ENCODE measurements at places on chromosomes 16 and 17.

GRCh38 chr16:4393240-4393600 is 21.6 kb downstream of the VASN start:
- DNase-seq, result no peak

- DNase-seq, result no peak
Observed at GRCh38 chr16:4752351-4753100, 14.4 kb downstream of the ZNF500 start.

GRCh38 chr16:19177111-19177739 is 9.2 kb downstream of the SYT17 start:
- no peak for DNase-seq

DNA sequence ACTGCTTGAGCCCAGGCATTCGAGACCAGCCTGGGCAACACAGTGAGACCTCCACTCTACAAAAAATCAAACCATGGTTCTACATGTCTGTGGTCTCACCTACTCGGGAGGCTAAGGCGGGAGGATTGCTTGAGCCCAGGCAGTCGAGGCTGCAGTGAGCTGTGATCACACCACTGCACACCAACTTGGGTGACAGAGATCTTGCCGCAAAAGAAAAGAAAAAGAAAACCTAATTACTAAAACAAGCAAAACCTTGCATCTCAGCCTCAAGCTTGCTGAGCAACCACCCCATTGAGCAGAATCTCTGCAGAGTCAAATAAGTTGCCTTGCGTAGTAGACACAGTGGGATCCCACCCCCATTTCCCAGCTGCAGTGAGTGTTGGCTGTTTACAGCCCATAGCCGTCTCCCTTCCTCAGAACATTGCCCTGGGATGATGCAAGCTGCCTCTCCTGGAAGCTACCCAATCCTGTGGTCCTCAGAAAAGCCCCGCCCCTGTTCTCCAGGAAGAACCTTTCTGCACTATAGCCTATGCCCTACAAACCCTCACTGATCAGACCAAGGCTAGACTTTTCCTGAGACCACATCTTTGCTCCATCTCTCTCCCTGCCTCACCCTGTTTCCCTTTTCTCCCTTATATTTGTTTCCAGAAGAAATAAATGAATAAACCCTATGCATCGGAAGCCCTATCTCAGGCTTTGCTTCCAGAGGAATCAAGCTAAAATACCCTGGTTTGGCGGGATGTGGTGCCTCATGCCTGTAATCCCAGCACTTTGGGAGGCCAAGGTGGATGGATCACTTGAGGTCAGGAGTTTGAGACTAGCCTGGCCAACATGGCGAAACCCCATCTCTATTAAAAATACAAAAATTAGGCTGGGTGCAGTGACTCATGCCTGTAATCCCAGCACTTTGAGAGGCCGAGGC is 16.7 kb upstream of the ERN2 start:
- DNase-seq, result no peak

DNA sequence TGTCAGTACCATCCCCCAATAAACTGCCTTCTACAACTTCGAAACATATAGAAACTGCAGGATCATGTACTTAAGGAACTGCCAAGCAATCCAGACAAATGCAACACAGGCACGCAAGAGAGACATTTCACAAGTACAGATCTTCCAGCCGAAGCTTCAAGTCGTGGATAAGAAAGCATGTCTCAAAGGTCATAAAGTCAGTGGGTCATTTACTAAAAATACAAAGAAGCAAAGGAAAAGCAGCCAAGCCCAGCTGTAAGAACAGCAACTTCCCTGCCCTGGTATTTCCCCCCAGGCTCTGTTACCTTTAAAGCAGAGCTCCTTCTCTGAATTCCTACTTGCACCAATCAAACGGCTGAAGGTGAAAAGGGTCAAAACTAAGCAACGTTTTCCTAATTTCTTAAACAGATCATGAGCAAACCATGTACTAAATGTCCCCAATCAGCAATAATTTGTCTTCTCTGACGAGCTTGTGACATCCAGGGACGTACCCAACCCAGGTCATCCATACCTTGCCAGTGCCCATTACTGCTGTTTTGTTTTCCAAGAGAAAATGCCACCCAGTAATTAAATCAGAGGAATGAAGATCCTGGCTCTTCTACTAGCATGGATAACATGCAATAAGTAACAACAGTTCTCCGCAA is 1.7 kb downstream of the AKTIP start:
- no peak for DNase-seq

GRCh38 chr16:84228256-84228838 is 11.5 kb downstream of the KCNG4 start:
- no peak for DNase-seq

GRCh38 chr16:89039756-89040155 is 53.9 kb upstream of the ACSF3 start:
- no peak for DNase-seq

DNA sequence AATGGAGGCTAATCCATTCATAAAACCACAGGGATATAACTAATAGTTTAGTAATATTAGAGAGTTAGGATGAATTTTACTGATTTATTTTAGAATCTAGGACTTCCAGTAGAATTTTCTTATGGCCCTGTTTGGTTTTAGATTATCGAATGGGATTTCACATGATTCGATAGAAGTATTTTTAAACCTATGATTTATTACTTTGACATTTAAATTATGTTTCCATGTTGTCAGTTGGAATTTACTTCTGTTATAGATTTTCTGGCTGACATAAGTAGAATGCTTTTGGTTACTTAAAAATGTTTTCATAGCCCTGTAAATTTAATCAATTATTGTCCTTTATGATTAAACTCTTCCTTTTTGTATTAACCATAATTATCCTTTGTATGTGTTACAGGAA is 158.8 kb downstream of the CHD9 start:
- no peak for DNase-seq

- DNase-seq, result no peak
Observed at GRCh38 chr17:31580706-31581490, 189.4 kb downstream of the RAB11FIP4 start.

GRCh38 chr17:80969030-80969673 is 22.5 kb upstream of the CHMP6 start:
- DNase-seq, result no peak

DNA sequence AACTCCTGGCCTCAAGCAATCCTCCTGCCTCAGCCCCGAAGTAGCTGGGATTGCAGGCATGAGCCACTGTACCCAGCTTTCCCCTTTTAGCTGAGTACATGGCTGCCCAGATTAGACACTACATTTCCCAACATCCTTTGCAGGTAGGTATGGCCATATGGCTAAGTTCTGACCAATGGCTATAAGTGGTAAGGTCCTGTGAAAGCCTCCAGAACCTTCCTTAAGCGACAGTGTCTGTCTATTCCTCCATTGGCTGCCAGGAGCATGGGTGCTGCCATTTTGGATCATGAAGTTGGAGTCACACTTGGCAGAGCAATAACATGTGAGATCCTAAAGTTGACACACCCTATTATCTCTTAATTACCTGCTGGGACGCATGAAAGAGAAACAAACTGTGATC is 24.4 kb upstream of the CRHR1 start:
- no peak for DNase-seq

DNA sequence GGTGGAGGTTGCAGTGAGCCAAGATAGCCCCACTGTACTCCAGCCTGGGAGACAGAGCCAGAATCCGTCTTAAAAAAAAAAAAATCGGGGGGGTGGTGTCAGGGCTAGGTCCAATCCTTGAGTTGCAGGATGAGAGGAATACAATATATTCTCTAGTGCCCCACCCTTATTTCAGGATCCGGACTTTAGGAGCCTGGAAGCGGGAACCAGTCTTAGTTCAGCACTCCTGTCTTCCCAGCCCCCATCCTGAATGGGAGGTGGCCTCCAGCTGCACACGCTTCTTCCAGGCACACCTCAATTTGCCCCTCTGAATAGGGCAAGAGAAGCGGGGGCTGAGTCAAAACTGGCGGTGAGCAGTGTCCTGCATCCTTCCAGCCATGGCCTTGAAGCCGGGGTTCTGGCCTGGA is 1.6 kb downstream of the FHOD1 start:
- no peak for DNase-seq

- no peak for DNase-seq
Observed at GRCh38 chr17:70074956-70075355, at the start of gene KCNJ16. TSS of gene KCNJ16 (plus strand) at chr17:70075225. CDS start at chr17:70132088, 56,863 bp downstream.

DNA sequence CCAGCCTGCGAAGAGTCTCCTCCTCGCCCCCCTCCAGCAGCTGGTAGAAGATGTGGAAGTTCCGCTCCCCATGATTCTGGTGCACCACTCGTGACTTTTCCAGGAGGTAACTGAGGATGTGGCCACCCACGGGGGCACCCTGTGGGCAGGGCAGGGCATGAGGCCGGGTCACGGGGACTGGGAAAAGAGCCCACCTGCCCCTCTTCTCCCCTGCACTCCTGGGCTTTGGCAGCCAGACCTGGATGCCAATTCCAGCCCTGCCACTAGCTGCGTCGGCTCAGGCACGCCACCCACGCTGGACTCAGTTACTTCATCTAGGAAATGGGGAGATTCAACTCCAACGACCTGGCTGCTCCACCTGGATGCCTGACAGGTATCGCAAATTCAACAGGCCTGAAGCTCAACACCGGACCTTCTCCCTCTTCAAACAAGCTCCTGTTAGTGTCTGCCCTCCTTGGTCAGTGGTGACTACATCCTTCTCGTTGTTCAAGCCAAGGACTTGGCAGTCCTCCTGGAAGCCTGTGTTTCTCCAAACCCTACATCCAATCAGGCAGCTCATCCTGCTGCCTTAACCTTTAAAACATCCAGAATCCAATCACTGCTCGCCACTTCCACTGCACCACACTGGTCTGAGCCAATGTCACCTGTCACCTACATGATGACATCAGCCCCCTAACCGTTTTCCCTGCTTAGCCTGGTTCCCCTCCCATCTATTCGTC is 11.6 kb downstream of the MYO1C start:
- no peak for DNase-seq

- DNase-seq, result no peak
Observed at GRCh38 chr17:78661093-78661770, 84.0 kb upstream of the DNAH17 start.

DNA sequence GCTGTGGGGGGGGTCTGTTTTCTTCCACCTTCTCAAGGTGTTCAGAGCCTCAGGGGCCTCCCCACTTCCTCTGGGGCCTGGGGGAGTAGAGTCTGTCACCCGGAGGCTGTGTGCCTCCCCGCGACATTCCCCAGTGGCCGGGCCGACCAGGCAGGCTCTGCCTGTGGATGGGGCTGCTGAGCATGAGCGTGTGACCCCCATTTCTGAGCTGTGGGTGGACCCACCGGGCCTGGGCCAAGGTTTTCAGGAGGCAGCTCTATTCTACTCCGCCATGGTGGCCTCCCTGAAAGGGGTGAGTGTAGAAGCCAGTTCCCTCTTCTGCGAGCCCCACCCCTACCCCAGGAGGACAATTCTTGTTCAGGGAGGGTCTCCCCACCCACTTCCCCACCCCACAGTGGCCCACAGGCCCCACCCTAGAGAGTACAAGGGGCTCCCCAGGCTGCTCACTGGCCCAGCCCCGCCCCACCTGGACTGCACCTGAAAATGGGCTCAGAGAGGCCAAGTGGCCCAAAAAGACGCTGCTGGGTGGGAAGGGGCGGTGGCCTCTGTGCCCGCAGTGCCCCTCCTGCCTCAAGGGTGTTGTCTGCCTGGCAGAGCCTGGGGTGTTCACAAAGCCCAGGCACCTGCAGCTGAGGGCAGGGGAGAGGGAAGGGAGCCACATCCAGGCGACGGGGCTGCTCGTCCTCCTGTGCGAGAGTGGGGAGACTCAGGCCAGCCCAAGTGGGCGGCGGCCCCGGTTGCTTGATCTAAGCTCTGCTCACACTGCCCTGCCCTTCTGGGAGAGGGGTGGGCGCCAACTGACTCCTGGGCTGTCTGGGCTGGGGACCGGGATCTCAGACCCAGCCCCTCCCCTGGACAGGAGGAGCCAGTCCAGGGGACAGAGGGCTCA is 1.3 kb downstream of the MSLN start:
- no peak for DNase-seq

DNA sequence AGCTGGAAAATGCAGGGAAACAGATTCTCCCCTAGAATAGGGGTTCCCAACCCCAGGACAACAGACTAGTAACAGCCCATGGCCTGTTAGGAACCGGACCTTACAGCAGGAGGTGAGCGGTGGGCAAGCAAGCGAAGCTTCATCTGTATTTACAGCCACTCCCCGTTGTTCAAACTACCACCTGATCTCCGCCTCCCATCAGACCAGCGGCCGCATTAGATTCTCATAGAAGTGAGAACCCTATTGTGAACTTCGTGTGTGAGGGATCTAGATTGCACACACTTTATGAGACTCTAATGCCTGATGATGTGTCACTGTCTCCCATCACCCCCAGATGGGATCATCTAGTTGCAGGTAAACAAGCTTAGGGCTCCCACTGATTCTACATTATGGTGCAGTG is 3.5 kb downstream of the CD300LB start:
- no peak for DNase-seq

Data from stimulated activated CD4-positive, alpha-beta T cell treated with anti-CD3 and anti-CD28 coated beads, Interleukin-4, amount 100 ng/mL, for 1 hour (primary cell).